NCI-H1105 (cell line): ENCODE measurements at places on chromosomes 5 and 9.

- no peak for DNase-seq
Measured at GRCh38 chr5:72597456-72597948, 90.3 kb upstream of the ZNF366 start.

DNA sequence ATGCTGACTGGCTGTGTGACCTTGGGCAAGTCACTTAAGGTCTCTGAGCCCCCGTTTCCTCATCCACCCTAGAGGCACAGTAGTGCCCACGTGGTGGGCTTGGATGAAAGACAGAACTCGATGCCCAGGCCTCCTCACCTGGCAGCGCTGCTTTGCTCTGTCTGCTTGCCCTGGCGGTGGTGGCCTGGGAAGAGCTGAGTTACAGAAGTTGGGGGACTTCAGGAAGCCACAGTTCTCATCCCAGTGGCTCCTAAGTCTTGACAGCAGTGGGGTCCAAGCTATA, 171.5 kb upstream of the IER5L start:
- DNase-seq = no peak

DNA sequence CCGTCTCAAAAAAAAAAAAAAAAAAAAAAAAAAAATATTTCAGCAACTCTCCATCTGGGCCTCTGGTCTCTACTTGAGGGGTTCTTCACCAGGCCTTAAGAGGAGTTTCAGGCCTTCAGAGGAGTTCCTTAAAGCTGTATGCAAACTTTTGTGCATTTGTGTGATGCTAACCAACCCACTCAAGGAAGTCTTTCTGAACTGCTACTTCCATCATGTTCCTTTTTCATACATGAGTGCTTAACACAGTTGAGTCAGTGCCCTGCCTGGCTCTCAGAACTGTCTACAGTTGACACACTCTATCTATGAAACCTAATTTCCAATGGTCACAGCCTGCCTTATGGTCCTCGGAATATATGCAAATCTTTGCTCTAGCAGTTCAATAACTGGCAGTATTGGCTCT, 146.5 kb downstream of the MEF2C start:
- no peak for DNase-seq

DNA sequence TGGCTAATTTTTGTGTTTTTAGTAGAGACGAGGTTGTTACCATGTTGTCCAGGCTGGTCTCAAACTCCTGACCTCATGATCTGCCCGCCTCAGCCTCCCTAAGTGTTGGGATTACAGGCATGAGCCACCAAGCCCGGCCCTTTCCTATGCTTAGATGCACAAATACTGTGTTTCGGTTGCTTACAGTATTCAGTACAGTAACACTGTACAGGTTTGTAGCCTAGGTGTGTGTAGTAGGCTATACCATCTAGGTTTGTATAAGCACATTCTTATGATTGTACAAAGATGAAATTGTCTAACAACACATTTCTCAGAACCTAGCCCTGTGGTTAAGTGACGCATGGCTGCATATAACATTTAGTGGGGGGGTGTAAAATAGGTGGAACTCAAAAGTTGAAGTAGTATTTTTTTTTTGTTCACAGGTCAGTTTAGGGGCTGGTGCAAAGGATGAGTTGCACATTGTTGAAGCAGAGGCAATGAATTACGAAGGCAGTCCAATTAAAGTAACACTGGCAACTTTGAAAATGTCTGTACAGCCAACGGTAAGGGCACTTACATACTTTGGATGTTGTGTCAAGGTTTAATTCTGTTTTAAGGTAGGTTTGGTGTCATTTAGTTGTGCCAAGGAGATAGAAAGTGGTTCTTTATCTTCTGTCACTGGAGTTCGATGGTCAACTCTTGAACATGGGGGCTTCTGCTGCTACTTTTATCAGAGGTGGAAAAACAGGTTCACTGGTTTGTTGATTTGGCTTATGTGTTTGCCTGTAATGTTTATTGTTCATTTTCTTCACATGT, 3.4 kb downstream of the NPM1 start:
- no peak for DNase-seq

DNA sequence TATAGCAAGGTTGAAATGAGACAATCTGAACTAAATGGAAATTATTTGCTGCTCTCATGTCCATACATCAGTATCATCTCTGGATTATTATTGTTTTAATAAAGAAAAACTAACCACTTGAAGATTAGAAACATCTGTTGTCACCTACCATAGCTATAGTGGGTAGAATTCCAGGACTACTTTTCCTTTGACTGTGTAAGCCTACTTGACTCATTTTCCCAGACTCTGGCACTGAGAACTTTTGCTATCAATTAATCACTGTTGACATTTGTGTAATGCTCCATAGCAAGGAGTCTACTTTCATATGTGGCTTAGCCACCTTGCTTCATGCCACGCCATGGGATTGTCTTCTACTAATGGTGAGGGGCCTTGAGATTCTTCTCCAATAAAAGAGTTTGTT, 59.9 kb upstream of the ARRDC3 start:
- DNase-seq = no peak

- DNase-seq = no peak
Measured at GRCh38 chr9:4865681-4866080, 72.9 kb downstream of the RCL1 start.

DNA sequence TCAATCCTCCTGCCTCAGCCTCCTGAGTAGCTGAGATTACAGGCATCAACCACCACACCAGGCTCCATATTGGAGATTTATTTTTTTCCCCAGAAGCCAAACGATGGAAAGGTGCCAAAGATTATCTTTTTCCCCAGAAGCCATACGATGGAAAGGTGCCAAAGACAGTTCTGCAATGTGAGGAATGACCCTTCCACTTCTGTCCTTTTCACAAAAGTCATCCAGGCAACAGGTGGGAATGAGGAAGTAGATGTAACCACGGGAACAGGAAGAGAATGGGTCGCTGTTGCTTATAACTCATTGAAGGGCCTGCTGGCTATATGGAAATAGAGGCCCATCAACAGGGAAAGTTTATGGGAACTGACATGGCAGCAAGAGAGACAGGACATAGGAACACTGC, 233.7 kb upstream of the MSX2 start:
- DNase-seq = no peak

GRCh38 chr5:110702704-110703103, 23.8 kb downstream of the TMEM232 start:
- no peak for DNase-seq

DNA sequence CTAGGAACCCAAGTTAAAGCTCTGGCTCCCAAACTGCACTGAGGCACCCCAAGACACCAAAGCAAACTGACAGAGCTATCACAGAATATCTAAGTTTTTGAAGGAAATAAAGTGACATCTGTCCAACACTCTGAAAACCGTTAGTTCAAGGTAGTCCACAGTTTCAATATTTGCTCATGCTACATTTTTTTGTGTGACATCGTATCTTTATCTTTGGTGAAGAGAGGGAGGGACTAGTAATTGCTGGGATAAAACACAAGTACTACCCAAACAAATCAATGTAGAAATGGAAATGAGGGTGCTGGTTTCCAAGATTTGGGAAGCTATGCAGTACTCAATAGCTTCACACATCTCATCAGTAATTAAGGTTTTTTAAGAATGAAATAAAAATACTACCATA, 20.6 kb downstream of the LIFR start:
- no peak for DNase-seq
